ENCODE measurements at places on chromosomes 2 and 18.
A peak's percentile ranks its signal among the peaks of the same experiment; 100 is the strongest.

DNA sequence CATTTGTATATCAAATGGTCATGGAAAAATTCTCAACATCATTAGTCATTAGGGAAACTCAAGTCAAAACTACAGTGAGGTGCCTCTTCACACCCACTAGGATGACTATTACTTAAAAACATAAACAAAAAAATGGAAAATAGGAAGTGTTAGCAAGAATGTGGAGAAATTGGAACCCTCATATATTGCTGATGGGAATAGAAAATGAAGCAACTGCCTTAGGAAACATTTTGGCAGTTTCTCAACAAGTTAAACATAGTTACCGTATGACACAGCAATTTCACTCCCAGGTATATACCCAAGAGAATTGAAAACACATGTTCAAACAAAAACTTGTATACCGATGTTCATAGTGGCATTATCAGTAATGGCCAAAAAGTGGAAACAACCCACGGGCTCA lies 18.1 kb upstream of the CYP26B1 start:
- no peak for DNase-seq

- DNase-seq: no peak
These were observed 114.7 kb downstream of the SH3BP4 start for GRCh38 chr2:235066490-235066889.

DNA sequence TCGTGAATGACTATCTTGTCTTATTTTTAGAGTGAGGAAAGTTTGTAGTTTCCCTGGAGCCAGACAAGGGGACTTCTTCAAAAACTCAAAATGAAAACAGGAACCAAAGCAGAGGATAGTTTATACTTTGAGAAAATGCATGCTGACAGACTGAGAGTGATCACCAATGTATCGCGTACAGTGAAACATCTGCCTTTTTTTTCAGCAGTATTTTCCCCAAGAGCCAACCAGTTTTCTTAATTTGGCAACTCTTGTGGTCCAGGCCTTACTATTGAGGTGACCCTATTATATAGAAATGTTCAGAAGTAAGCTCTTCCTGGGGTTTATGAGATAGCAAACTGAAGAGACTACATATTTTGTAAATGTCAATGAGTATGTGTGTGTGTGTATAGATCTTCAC lies 153.7 kb upstream of the VRK2 start:
- no peak for DNase-seq

DNA sequence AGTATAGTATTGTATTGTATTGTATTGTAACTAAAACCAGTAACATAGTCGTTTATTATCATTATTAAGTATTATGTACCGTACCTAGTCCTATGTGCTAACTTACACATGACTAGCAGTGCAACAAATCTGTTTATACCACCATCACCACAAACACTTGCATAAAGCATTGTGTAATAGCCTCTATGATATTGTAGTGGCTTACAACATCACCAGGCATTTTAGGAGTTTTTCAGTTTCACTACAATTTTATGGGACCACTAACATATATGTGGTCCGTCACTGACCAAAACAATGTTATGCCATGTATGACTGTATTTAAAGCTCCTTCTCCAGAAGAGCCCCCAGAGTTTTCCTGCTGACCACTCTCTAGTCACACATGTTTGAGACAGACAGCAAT lies 306.2 kb downstream of the SETBP1 start:
- no peak for DNase-seq

- DNase-seq: no peak
These were observed 64.5 kb downstream of the ADI1 start for GRCh38 chr2:3454802-3455201.

GRCh38 chr2:231124838-231125568 lies at the start of gene HTR2B:
TSS of gene HTR2B (minus strand) at chr2:231125042. CDS start at chr2:231123764, 1,278 bp downstream.
- peak; percentile 68 for DNase-seq
